ENCODE measurements at places on chromosomes 3 and 15.

- no peak for DNase-seq
Measured at GRCh38 chr3:61844346-61844745, 283.0 kb downstream of the PTPRG start.

DNA sequence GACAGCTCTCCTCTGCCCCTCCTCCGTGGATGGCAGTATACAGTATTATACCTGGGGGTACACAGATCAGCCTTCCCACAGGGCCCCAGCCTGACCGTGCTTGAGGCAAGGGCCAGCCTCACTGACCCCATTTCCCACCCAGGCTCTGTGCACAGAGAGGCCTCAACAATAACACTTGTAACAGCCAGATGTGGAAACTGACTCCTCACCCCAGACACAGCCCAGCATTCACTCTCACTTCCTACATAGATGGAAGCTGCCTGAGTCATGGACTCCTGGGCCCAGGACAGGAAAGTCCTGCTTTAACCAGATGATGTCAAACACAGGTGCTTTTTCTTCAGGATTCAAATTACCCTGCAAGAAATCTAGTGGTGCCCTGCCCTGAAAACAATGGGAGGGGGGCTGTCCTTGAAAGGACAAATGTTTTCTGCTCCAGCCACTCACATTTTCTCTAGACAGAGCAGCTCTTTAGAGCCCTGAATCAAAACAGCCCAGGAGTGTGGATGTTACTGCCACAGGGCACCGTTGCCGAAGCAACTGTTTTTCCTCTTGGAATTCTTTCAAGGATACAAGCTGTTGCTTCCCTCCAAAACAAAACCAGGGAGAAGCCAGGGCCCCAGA is 16.4 kb downstream of the CCDC12 start:
- no peak for DNase-seq

GRCh38 chr15:40660686-40661085 is 34.3 kb upstream of the RAD51 start:
- DNase-seq, result no peak

- peak; percentile 21 for DNase-seq
Measured at GRCh38 chr3:24680214-24680967, 185.7 kb upstream of the THRB start.

GRCh38 chr15:40240619-40241221 is 1.9 kb downstream of the PAK6 start:
- DNase-seq, result peak; percentile 34

GRCh38 chr3:90132197-90132596 is 1024.8 kb downstream of the EPHA3 start:
- no peak for DNase-seq

DNA sequence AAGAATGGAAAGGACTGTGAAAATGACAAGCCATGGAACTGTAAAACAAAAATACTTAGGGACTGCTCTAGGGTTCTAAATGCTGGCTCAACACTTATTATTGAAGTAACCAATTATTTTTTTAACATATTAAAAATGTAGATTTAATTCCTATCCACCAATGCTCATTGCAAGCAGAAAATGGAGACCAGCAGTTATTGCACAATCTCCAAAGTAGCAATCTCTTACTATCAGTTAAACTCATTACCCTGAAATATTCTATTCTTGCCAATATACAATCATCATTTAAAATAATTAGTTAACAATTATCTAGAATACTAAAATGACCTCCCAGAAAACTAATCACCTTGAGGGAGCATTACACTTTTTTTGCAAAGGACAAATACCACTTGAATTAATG is 499.8 kb downstream of the NAALADL2 start:
- no peak for DNase-seq

- DNase-seq, result no peak
Measured at GRCh38 chr3:108450444-108450843, 60.0 kb downstream of the MYH15 start.

DNA sequence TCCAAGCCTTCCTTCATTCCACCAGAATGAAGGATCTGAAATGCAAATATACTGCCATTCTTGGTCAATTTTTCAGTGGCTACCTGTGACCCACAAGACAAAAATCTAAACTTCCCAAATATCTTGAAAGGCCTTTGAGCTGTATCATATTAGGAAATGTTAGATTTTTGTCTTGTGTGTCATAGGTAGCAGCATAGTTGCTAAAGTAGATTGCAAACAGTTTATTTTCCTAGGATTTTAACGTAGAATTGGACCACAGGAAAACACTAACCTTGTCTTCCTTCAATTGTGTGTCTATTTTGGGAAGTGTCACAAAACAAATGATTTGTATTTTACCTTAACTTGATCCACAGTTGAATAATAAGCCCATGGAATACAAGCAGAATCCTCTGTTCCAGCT is 42.4 kb downstream of the CP start:
- DNase-seq, result no peak

DNA sequence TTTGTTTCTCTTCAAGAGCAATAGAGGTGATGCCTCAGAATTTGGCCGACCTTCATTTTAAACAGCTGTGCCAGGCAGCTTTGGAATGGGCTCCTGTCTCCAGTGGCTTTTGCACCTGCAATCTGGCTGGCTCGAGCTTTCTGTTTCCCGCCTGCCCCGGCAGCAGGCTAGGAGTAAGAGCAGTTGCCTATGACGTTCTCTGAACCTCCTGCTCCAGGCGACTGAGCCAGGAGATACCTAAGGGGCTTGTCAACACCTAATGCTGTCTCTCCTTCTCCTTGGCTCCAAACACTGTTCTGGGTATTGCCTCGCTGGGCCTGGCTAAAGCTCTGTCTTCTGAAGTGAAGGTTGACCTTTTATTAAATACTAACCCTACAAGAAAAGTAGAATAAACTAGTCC is 229.9 kb downstream of the LRRN1 start:
- no peak for DNase-seq

DNA sequence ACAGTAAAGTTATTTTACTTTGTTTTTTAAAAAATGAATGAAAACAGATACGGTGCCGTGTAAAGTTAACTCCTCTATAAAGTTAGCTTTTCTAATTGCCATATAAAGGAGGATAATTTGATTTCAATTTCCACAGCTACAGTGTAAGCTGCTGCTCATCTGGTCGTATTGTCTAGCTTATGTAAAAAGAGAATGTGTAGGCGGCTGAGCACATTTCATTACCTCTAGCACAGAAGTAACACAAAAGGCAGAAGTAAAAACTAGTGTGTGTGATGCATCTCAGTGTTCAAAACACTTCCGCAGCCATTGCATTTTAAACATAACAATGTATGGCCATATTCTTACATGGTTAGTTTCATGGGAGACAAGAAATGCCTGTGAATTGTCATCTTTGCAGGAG is 105.0 kb upstream of the P2RY1 start:
- DNase-seq, result peak; percentile 14

DNA sequence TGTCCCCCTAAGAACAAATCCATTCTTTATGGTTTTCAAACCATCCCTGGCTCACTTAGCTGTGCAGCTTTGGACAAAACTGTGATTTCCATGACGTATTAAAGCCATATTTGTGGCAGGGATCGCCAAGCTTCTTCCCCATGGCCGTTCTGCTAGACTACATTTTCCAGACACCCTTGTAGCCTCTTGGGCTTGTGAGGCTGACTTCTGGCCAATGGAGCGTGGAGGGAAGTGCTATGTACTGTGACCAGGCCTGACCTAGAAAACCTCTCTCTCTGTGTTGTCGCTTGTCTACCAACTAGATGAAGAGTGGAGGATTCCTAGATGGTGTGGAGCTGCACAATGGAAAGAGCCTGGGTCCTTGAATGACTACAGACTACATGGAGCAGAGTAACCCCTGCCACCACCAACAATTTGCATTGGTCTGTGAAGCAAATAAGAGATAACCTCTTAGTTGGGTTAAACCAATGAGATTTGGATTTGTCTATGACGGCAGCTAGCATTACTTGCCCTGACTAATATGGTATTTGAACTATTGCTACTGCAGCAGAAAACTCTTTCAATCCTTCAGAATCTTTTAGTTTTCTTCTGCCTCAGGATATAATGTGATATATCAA is 22.1 kb upstream of the MGLL start:
- DNase-seq, result no peak

- DNase-seq, result no peak
Measured at GRCh38 chr15:97652041-97652440, 308.5 kb upstream of the ARRDC4 start.

- peak; percentile 42 for DNase-seq
Measured at GRCh38 chr3:105686278-105686897, 182.4 kb downstream of the CBLB start.

GRCh38 chr3:106036696-106037095 is 167.9 kb upstream of the CBLB start:
- no peak for DNase-seq

DNA sequence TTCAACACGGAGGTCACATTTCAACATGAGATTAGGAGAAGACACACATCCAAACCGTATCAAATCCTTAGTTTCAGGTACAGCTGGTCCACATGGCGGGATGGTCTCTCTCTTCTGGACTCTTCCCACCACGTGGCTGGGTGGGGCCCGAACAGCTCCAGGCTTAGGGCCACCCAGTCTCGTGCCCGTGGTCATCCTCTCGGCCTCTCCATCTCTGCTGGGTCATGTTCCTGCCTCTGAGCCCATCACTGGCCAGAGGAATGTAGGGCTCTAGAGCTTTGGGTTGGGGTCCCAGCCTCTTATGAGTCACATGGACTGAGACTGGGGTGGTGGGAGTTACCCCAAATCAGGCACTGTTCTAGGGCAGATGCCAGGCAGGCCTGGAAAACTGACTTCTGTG is 12.2 kb downstream of the SYNM start:
- no peak for DNase-seq

GRCh38 chr3:126541628-126542339 is 16.9 kb downstream of the C3orf22 start:
- DNase-seq, result no peak

- DNase-seq, result no peak
Measured at GRCh38 chr15:80182611-80183261, 29.9 kb downstream of the FAH start.

DNA sequence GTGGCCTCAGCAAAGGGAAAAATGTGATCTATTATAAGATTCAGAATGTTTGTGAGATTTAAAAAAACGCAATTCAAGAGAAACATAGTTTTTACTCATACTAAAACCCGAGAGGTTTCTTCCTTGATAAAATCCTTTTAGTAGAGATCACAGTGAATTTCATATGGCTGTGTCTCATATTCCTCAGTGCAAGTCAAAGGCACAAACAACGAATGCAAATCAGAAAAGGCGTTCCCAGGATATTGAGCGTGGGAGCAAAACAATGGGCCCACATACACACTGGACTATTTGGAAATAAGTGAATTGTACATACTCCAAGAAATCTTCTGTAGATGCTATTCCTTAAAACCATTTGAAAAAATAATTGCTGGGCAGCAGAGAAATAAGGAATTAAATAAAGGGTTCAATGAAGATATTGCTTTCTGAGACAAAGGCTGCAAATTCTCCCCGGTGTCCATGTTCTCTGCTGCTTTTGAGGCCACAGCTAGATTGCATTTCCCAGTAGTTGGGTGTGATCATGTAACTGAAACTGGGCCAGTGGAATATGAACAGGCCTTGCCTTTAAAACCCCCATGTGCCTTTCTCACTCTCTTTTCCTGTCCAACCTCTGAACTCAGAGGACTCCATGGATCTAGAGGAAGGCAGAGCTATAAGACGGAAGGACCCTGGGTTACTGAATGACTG is 144.6 kb upstream of the TBL1XR1 start:
- DNase-seq, result no peak

DNA sequence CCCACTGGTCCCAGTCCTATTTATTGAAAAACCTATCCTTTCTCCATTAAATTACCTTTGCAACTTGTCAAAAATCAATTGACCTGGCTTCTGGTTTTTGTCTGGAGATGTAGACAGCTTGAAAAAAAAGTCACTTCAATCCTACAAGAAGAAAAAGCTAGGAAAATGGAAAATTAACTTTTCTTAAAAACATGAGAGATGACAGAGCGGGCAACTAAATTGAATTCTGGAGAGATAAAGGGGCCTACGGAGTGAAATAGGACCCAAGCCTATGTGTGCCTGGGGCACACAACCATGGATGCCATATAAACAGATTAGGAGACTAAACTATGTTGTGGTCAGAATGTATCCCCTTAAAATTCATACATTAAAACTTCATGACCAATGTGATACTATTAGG is 363.3 kb upstream of the SLCO3A1 start:
- no peak for DNase-seq

Measured in GM13976 (cell line).